ENCODE measurements at places on chromosomes 5 and 9. TPM values are rescaled to one million over a fixed set of nuclear protein-coding genes. Genes with fewer than 3 reads are reported as not detected.
A peak's percentile ranks its signal among the peaks of the same experiment; 100 is the strongest.

DNA sequence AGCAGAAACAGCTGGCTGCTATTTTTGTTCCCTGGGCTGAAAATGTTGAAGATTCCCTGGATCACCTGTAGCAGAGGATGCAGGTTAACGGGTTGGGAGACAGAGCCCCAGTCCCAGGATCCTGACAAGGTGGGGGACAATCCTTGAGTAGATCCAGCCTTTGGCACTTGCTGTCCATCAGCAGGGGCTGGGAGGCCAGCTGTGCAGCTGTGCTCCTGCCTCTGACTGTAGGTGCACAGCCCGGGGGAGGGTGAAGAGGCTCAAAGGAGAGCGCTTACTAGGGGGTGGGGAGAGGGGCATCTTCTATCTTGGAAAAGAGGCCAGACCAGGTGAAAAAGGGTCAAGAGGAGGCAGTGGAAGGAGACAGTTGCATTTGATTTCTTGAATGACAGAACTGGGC, 3.5 kb upstream of the DDX41 start:
- no peak for DNase-seq

DNA sequence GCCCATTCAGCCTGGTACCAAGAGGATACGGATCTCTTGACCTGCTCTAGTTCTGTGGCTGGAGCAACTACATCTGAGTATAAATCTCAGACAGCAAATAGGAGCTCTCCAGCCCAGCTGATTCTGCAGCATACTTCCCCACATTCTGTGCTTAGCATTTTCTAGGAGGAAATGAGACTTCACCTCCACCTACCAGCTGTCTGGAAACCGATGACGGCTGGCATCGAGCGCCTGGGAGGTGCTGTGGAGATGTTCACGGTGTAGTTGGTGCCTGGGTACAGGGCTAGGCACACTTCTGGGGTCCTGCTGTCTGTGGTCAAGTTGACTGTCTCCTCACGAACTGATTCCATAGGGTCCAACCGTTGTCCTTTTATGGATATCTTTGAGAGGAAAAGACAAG, 63.6 kb downstream of the SUSD1 start:
- DNase-seq = no peak

- DNase-seq = no peak
Measured at GRCh38 chr5:124669300-124669648, 77.2 kb downstream of the ZNF608 start.

DNA sequence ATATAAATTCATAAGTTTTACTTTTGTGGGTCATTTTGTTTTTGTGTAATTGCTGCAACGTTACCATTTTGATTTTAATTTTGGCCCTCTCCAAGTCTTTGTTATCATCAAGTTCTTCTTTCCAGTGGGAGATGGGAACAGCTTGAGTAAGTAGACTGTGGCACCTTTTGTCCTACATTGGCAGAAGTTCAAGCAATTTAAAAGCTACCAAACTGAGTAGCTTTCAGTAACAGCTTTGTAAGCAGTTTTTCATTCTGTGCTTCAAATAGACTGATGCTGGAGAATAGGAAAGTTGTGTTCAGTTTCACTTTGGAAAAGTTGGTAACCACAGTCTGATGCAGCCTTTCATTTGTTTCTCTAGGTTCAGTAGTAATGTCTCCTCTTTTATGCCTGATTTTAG, 47.8 kb upstream of the TMED7 start:
- DNase-seq = no peak

The FRRS1L gene
- 1.7 TPM for total RNA-seq

DNA sequence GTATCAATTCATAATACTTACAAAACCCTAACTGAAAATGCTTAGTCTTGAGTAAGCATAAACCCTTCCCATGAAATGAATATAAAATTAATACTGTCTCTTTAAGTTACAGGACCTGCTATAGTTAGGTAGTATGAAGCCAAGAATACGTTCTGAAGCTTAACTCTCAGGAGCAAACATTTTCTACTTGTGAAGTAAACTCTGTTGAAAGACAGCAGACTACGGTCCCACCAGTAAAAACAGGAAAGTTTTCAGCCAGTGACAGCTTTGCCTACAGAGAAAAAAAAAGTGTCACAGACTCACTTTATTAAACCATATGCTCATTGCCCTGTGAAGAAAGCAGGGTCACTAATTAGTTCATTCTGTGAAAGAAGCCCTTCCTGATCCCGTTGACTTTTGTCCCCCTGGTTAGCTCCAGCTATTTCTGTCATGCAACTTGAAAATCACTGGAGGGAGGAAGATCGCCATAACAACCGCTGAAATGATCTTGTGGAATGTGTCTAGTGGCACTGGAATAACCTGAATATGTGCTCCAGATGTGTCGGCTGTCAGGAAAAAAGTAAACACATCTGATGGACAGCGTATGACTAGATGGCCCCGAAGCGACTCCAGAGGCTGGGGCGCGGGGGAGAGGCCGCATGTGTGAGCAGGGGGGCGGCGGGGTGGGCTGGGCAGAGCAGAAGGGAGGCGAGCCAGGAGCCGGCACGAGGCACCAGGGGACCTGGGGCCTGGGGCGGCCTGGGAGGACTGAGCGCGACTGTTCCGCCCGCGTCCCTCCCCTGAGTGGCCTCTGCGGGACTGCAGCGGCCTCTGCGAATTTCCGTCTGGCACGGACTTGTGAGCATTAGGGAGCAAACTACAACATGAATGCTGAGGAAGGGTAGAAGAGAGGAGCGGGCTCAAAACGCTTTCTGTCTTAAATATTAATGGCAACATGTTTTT, 41.9 kb downstream of the BNC2 start:
- peak; percentile 15 for DNase-seq

GRCh38 chr5:3789519-3790193, 194.0 kb downstream of the IRX1 start:
- no peak for DNase-seq

DNA sequence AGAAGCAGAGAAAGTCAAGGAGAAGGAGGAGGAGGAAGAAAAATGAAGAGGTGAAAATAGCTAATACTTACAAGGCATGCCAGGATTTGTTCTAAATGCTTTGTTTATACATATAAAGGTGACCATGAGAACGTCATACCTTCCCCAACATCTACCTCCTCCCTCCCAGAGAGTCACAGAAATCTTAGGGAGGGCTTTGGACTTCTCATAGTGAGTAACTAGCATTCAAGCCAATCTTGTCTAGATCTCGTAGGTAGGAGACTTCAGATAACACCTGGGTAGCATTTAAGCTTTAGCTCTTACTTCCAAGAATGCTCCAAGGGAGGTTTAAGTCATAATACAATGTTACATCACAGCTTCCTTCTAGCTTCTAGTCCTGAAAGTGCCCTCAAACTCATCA, 36.5 kb upstream of the GPBP1 start:
- no peak for DNase-seq

The DAB2IP gene
- 56.4 TPM for total RNA-seq

All from tibial nerve (tissue), 4 donors.